MCF 10A (cell line): ENCODE measurements at places on chromosomes 2 and 18. TPM values are rescaled to one million over a fixed set of nuclear protein-coding genes. Genes with fewer than 3 reads are reported as not detected.

The GATA6 gene
- 6.7 and 14.0 TPM in 2 replicates for total RNA-seq

The PAX8 gene
- 2.4 TPM in 2 replicates for total RNA-seq

The YPEL5 gene
- 62.5 and 80.6 TPM in 2 replicates for total RNA-seq

The TUBA4B gene
- total RNA-seq, result not detected in 2 replicates

The KCNG2 gene
- not detected in 2 replicates for total RNA-seq

The SERPINB4 gene
- not detected in 2 replicates for total RNA-seq

The RGPD6 gene
- 16.7 and 21.0 TPM in 2 replicates for total RNA-seq

The ADRA2B gene
- total RNA-seq, result not detected in 2 replicates

The PPIL3 gene
- total RNA-seq, result 33.9 and 35.4 TPM in 2 replicates

The ASPRV1 gene
- total RNA-seq, result 0.20 and 0.23 TPM in 2 replicates

The MOGAT1 gene
- not detected in 2 replicates for total RNA-seq

The ELOA2 gene
- not detected in 2 replicates for total RNA-seq

The SIX3 gene
- not detected in 2 replicates for total RNA-seq

The GPR55 gene
- total RNA-seq, result not detected in 2 replicates

The PRADC1 gene
- 9.5 and 13.5 TPM in 2 replicates for total RNA-seq

The SP140 gene
- 0.61 TPM in 1 of 2 replicates, not detected in the other for total RNA-seq

The MAP3K19 gene
- total RNA-seq, result not detected in 2 replicates

The B3GNT7 gene
- total RNA-seq, result not detected in 2 replicates

The SCYGR4 gene
- total RNA-seq, result not detected in 2 replicates

The ACVR1C gene
- total RNA-seq, result 0.12 and 0.17 TPM in 2 replicates

The AKAIN1 gene
- not detected in 2 replicates for total RNA-seq

The KCNF1 gene
- total RNA-seq, result not detected in 2 replicates

The TWIST2 gene
- total RNA-seq, result 30.2 and 31.6 TPM in 2 replicates

The DAW1 gene
- total RNA-seq, result 0.64 and 1.1 TPM in 2 replicates

The POTEI gene
- total RNA-seq, result not detected in 2 replicates

The MRPL30 gene
- 39.1 and 42.5 TPM in 2 replicates for total RNA-seq

The CD28 gene
- total RNA-seq, result not detected in 2 replicates

The ASB18 gene
- total RNA-seq, result not detected in 2 replicates
